H54 (cell line): ENCODE measurements at places on chromosomes 1 and 21.

GRCh38 chr1:212754193-212754592, 37.4 kb downstream of the NSL1 start:
- DNase-seq: no peak

DNA sequence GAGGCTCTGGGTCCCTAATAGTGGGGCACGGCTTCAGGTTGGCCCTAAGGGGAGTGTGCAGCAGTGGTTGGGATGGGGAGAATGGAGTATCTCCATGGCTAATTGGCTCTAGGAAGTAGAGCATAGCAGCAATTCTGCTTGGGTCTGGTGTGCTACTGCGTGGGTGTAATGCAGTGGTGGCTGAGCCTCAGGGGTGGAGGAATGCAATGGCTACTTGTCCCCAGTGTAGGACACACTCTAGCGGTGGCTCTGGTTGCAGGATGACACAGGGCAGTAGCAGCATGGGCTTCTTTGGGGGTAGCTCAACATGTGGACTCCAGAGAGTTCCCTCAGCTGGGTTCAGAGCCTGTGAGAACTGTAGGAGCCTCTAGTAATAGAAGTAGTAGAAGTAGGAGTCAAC, 91.2 kb upstream of the FAM78B start:
- no peak for DNase-seq

- DNase-seq: no peak
Observed at GRCh38 chr1:204943495-204943894, 72.8 kb downstream of the NFASC start.

- DNase-seq: no peak
Observed at GRCh38 chr1:2115702-2116341, 65.6 kb downstream of the PRKCZ start.

- no peak for DNase-seq
Observed at GRCh38 chr1:165315481-165315880, 41.0 kb downstream of the LMX1A start.

DNA sequence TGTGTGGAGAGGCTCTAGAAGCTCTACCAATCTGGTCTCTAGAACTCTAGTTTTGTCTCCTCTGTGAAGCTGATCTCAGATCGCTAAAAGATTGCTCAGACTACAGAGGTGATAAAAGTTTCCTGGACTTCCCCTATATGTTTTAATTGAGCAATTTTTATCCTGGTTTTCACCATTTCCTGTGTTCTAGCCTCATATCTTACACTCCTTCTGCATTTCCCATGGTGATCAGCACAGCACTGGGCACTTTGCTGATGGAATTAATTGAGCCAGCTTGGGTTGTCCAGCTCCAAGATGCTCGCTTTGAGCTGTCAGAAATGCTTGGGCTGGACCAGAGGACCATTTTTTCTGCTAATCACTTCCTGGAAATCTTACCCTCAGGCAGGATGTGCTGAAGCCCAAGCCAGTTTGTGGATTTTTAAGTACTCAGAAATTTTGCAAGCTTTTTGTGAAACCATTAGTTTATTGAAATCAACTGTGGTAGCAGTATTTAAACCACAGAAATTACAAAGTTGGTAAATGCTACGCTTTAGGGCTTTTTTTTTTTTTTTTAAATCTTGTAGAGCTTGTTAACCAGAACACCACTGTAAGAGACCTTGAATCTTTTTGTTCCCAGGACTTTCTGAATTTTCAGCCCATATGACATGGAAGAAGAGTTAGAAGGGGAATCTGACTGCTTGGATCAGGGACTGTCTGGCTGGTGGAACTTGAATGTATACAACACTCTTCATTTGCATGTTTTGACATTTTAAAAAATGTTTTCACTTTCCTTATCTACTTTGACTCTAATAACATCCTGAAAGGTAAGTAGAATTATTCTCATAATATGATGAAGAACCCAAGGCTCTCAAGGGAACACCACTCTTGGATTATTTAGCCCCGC, 28.4 kb downstream of the CD48 start:
- no peak for DNase-seq

DNA sequence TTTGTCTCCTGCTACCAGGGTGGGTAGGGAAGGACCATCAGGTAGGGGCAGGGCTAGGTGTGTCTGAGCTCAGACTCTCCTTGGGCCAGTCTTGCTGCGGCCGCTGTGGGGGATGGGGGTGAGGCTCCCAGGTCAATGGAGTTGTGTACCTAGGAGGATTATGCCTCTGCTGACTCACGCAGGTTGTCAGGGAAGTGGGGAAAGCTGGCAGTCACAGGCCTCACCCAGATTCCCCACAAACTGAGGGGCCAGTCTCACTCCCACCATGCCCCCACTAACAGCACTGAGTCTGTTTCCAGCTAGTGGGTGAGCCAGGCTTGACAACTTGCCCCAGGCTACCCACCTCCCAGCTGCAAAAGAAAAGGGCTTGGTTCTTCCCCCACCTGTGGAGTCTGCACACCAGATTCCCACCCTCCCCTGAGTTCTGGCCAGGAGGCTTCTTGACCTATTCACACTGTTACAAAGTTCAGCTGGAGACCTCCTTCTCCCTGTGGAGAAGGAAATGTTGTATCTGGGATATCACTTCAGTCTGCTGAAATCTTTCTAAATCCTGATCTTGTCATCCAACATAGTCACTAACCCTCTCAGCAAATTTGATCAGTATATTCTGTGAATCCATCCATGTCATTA, 69.2 kb upstream of the GJA8 start:
- no peak for DNase-seq

GRCh38 chr1:78298349-78298748, 192.4 kb upstream of the PTGFR start:
- no peak for DNase-seq

DNA sequence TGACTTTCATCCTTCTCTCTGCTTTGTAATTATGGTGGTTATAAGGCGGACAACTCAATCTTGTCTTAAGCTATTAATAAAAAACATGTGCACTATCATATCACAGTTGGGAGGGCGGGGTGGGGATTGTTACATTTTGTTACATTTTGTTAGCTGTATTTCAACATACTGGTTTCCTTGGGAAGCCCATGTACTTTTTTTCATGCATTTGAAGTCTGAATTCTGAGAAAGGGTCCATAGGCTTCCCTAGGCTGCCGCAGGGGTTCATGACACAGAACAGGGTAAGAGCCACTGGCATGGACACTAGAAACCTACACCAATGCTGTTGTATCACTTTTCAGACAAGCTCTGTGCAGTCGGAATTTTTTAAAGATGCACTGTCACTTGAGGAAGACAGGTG, 178.8 kb downstream of the ETS2 start:
- DNase-seq: no peak

DNA sequence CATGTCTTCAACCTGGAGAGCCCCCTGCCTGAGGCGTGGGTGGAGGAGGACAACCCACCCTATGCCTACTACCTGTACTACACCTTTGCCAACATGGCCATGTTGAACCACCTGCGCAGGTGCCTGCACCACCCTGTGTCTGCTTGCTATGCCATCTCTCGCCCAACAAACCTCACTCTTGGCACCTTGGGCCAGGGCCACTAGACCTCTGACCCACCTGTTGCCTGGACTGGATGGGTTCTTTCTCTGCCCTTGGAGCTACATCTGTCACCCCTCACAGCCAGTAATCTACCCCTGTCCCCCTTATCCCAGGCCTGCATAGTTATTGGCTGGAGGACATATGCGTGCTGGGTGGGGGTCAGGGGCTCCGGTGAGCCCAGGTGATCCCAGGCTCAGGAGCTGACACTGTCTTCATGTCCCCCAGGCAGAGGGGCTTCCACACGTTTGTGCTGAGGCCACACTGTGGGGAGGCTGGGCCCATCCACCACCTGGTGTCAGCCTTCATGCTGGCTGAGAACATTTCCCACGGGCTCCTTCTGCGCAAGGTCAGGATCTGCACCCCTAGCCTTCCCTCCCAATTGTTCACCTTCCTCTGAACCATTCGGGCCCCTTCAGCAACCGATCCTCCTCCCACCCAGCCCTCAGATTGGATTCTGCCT, 9.9 kb downstream of the AMPD2 start:
- no peak for DNase-seq

DNA sequence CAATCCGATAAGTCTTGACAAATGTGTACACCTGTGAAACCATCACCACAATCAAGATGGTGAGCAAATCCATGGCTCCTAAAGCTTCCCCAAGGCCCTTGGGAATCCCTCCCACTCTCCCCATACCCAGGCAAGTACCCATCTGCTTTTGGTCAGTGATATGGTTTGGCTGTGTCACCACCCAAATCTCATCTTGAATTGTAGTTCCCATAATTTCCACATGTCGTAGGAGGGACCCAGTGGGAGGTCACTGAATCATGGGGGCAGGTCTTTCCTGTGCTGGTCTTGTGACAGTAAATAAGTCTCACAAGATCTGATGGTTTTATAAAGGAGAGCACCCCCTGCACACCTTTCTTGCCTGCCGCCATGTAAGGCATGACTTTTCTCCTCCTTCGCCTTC, 14.6 kb upstream of the GUCA2B start:
- no peak for DNase-seq

DNA sequence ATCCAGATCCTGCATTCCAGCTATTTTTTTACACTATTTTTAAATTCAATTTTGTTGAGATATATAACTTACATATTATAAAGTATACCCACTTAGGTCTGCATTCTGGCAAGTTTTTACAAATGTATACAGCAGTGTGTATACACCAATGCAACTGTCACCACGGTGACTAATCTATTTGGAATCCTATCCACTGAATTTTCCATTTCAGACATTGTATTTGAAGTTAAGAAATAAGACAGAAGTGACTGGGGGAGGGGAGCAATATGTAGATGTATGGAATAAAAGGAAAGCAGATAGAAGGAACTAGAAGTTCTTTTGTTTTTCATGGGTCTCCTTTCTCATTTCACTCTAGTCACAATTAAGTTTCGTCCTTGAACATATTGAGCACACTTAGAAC, 431.5 kb upstream of the CHRM3 start:
- DNase-seq: no peak

DNA sequence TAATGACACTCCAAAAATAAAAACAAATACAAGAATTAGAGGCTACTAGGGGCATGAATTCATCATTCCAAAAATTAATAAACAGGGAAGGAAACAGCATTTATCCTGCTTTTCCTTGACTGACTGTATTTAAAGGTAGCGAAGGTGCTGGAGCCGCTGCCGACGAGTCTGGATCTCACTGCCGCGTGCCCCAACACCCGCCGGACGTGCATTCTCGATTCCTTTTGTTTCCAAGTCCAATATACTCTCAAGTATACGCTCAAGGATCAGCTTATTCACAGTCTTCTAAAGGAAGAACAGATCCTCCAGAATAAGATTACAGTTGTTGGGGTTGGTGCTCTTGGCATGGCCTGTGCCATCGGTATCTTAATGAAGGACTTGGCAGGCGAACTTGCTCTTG, 88.2 kb upstream of the GNG4 start:
- no peak for DNase-seq
